ENCODE measurements at places on chromosomes 7 and 10.
A peak's percentile ranks its signal among the peaks of the same experiment; 100 is the strongest.

GRCh38 chr10:89478085-89478738 lies 57.2 kb downstream of the SLC16A12 start:
- no peak for DNase-seq

DNA sequence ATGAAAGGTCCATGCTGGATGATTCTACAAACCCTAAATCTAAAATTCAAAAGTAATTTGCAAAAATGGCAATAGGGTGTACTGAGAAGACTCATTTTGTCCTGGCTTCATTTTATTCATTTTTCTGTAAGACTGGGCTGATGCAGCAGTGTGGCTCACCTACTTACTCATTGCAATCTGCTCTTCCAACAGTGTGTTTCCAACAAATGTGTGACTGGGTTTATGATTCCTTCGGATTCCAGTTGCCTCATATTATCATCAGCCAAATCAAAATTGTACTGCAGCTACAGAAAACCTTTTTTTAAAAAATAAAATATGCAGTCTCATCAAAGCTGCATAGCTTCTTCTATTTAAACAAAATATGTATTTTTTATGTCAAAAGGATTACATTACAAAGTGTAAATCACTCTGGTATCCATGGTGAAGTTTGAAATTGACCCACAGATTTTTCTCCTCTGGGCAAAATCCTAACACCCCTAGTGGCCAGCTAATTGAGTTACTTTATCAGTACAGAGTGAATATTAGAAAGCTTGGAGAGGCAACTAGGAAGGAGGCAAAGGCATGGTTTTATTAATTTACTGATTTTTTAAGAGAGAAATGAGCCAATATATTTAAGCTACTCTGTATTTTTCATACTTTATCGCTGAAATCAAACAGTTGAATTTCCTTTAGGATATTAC lies 390.3 kb downstream of the MAGI2 start:
- DNase-seq: no peak

GRCh38 chr10:120605410-120605809 lies 148.4 kb downstream of the PLPP4 start:
- no peak for DNase-seq

- DNase-seq: peak; percentile 90
Measured at GRCh38 chr10:6729071-6729774, 149.1 kb upstream of the PRKCQ start.

DNA sequence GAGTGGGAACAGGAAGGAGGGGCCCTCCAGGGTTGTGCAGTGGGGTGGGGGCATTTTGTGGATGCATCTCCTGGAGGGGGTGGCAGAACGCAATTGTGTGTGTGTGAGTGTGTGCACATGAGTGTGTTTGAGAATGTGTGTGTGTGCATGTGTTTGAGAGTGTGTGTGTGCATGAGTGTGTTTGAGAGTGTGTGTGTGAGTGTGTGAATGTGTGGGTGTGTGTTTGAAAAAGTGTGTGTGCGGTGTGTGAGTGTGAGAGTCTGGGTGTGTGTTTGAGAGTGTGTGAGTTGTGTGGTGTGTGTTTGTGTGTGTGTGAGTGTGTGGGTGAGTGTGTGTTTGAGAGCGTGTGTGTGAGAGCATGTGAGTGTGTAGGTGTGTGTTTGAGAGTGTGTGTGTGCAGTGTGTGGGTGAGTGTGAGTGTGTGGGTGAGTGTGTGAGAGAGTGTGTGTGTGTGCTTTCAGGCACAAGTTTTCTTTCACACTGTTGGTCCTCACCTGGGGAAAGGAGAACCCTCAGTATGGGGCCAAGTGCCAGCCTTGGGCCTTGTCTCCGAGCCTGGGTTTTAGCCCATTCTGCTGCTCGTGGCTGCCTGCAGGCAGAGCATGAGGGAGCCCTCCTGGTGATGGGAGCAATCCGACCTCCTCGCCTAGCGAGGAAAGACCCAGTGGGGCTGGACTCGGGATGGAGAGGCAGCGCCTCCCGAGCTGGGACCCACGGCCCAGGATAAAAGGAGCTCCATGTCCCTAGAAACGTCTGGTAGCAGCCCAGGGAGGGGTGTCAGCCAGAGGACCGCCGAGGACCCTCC lies 35.6 kb downstream of the CDH23 start:
- no peak for DNase-seq

DNA sequence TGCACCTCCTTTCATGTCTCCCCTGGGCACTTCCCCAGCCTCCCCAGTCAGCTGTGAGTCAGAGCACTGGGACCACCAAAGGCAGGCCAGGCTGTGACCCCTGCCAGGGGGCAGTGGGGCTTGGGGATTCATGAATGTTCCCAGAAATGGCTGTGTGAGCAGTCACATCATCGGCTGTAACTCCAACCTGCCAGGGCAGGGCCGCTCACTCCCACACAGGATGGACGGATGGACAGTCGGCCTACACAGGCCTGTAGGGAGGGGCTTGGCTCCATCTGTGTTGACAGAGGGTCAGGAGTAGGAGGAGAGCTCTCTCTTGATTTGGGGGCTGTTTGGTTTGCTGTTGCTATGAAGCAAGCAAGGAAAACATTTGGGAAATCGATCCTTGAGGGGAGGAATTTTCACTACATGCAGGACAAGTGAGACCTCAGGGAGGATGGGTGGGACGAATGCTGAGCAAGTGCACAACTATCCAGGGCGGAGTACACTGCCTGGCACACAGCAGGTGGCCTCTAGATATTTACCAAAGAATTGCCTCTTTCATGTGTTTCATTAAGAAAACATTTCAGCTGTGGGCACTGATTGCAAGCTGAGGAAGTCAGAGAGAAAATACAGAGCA lies 2.9 kb upstream of the IGFBP1 start:
- DNase-seq: peak; percentile 62

DNA sequence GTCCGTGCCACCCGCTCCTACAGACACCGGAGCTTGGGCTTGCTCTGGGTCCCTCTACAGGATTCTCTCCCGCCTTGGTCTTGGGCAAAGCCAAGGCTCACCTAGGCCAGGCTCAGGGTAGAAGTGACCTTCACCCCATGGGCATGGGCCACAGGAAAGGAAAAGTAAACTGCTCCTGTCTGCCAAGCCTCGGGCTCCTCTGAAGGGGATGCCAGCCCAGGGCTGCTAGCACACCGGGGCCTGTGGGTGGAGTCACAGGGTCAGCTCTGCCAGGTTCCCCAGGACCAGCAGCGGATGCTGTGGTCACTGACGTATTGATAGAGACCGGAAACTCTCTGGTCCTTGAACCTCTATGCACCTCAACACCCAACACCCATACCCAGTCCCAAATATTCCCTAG lies 222.7 kb upstream of the MGMT start:
- no peak for DNase-seq

GRCh38 chr7:35691827-35692307 lies 3.1 kb downstream of the HERPUD2 start:
- peak; percentile 34 for DNase-seq

DNA sequence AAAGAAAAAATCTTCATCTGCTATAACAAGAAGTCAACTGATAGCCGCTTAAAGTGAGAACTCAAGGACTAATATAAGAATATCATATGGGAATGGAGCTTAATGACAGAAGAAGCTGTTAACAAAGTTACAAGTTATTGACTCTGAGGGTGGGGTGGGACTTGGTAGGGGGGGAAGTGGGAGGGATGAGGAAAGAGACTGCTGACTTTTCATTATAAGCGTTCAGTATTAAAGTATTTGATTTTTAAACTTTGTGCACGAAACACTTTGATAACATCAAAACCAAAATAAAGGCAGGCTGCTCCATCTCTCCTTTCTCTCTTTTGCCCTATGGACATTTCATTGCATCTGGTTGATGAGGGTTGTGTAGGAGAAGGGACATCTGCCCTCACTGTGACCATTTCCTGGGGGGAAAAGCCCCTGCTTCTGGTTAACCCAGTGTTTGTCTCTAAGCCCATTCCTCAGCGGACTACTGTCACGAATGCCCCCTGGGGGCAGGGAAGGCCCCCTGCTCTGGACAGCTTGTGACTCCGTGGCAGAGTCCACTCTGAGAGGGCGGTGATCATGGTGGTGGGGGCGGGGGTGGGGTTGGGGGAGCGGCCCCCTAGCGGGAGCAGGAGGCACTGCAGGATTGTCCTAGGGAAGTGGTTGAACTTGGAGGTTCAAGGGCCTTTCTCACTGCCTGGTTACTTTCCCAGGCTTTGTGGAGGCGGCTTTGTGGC lies 17.4 kb downstream of the SLC13A4 start:
- no peak for DNase-seq

Data from Caki2 (cell line).